Smooth muscle cell of the umbilical artery (primary cell): ENCODE measurements at places on chromosomes 7 and 10. TPM values are rescaled to one million over a fixed set of nuclear protein-coding genes. Genes with fewer than 3 reads are reported as not detected.

PNLIPRP2 gene
- total RNA-seq = not detected in 2 replicates

GJD4 gene
- not detected in 2 replicates for total RNA-seq

HABP2 gene
- total RNA-seq = not detected in 2 replicates

EBF3 gene
- not detected in 2 replicates for total RNA-seq

ASAH2 gene
- 0.59 and 2.3 TPM in 2 replicates for total RNA-seq

SLC26A4 gene
- 0.30 and 0.46 TPM in 2 replicates for total RNA-seq

ATP5MK gene
- 115 and 210 TPM in 2 replicates for total RNA-seq

IL2RA gene
- not detected in 2 replicates for total RNA-seq

CFAP46 gene
- 1.2 and 2.2 TPM in 2 replicates for total RNA-seq

FOXP2 gene
- total RNA-seq = 0.92 and 1.2 TPM in 2 replicates

RHEB gene
- total RNA-seq = 67.1 and 80.8 TPM in 2 replicates

CDHR3 gene
- total RNA-seq = 1.2 TPM in 2 replicates

VAX1 gene
- total RNA-seq = not detected in 2 replicates
